Osteoblast (primary cell): ENCODE measurements at places on chromosomes 5 and 9.

DNA sequence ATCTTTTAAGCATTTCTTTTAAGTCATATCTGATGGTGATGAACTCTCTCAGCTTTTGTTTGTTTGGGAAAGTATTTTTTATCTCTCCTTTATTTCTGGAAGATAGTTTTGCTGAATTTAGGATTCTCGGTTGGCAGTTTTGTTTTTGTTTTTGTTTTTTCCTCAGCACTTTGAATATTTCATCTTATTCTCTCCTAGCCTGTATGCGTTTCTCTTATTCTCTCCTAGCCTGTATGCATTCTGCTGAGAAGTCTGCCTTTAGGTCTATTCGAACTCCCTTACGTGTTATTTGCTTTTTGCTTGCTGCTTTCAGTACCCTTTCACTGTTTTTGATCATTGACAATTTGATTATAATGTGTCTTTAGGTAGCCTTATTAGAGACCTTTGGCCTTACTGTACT is 787.8 kb upstream of the FAM174A start:
- no peak for DNase-seq

DNA sequence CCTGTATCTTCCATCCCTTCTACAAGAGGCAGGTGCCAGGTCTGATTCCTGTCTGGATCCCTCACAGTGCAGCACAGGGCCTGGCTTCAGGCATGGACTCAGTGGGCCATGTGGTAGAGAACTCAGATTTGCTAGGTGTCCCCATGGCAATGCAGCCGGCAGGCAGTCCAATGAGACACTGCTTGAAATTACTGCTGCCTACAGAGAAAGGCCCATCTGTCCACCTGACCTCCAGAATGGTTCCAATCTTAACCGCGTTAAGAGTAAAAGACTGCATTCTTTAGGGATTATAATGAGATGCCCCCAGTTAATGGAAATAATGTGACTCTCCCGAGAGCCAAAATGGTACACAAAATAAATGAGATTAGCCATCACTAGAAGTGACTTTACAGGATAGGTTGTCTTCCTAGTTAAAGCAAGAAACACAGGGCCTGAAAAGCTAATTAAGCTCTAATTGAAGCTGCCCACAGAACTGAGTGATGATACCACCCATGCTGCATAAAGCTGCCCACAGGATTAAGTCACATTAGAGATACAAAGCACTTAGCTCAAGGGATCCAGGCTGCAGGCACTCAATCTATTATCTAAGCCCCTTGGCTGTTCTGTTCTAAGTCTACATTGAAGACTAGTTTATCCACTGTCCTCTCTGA is 11.4 kb downstream of the FAM193B start:
- no peak for DNase-seq

DNA sequence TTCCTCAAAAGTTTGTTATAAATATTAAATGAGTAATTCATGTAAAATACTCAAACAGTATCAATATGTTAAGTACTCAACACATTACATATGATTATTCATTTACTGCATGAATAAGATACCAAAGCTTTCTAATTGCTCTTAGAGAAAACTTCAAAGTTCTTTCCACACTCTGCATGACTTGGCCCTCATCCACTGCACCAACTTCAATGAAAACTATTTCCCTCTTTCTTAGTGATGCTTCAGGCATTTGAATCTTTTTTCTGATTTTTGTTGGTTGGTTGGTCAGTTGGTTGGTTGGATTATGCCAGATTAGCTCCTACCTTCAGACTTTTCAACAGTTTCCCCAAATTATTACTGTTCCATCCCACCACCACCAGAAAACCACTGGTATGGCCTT is 314.7 kb upstream of the RGMB start:
- no peak for DNase-seq

GRCh38 chr9:88197016-88197415 is 58.7 kb upstream of the SPATA31C2 start:
- peak; percentile 62 for DNase-seq

DNA sequence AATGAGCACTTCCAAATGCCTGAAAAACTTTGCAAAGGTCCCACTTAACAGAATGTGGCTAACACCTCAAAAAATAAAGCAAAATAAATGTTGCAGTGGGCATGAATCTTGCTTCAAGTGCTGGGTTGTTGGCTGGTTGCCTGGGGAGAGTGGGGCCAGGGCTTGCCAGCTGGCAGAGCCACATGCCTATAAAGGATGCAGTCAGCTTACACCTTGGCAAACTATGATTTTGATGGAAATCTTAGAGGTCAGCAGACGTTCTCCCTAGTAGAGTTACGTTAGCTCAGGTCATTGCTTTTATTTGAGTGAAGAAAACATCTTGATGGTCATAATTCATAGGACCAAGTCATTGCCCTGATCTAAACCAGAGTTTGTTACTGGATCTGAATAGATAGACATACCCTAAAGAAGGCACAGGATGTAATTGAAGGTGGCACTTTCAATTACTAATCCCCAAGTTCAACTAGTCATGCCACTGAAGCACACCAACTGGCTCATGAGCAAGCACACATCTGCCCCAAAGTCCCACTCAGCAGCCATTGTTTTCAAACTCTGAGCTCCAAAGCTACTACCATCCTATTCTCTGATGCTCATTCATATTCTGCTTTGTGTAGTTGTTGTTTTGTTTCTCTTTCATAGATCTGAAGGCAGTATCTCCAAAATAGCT is 51.2 kb upstream of the ZSWIM6 start:
- no peak for DNase-seq

GRCh38 chr5:74507370-74508005 is 133.0 kb downstream of the ENC1 start:
- DNase-seq, result no peak

GRCh38 chr5:180467028-180467975 is 26.9 kb upstream of the CNOT6 start:
- peak; percentile 81 for DNase-seq

DNA sequence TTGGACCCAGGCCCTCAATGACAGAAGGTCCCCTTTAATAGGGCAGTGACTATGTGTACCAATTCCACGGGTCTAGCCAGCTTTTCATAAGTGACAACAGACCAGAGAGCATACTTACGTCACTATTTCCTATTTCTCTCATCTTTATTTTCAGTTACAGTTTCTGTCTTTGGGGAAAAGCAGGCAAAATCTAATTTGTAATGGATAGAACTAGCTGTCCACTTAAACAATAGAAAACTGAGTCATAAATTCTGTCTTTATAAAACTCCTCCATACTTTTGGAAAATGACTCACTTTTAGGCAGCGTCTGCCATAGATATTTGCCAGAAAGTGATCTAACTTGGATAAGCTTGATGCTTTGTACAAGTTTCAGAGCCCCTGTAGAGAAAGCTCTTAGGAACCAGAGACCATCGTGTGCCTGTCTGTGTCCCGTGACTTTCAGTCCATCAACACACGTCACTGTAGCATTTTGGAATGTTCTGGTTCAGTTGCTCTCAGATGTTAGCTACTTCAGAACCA is 101.9 kb downstream of the F2RL2 start:
- DNase-seq, result peak; percentile 66

DNA sequence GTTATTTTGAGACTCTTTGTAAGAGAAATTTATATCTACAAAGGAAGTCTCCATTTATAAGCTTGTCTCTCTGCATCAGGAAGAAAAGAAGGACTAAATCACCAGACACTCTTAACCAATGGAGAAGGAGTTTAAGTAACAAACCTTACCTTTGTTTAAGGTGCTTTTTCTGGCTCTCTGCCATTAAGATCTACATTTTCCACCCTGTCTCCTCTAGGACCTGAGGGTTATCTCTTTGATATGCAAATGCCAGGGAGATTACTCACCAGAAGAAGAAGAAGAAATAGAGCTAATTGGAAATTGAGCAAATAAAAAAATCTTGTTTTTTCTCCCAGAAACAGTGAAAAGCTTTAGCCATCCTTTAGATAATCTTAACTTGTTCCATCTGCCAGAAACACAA is 60.9 kb downstream of the CDKN2A start:
- no peak for DNase-seq

GRCh38 chr9:14311956-14312685 is 1.8 kb downstream of the NFIB start:
- DNase-seq, result peak; percentile 90

GRCh38 chr5:169629847-169630548 is 7.1 kb upstream of the DOCK2 start:
- DNase-seq, result peak; percentile 89

DNA sequence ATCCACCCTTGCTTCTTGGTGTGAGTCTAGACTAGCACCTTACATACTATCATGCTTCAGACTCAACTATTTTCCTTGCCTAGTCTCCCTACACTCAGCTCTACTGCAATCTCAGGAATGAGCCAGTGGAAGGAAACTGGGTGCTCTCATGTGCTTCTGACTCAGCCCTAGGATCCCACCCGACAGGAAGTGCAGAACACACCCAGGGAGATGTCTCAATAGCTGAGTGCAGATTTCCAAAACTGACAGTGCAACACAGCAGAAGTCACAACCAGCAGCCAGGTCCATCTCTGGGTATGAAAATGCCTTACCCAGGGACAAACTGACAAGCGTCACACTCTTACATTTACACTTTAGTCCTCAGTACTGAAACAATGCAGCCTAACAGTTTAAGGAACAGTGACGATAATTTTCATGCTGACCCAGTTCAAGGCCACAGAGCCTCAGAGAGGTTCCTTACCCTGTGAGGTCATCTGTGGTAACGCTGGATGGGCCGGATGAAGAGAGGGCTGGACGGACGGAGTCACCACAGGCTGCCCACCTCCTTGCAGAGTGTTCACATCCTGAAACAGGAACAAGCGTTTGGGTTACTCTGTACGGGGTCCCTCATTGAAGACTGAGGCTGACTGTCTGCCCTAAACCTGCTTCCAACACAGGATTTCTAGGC is 33.0 kb downstream of the FKBP15 start:
- DNase-seq, result peak; percentile 91
